ENCODE measurements at places on chromosomes 2 and 18.

DNA sequence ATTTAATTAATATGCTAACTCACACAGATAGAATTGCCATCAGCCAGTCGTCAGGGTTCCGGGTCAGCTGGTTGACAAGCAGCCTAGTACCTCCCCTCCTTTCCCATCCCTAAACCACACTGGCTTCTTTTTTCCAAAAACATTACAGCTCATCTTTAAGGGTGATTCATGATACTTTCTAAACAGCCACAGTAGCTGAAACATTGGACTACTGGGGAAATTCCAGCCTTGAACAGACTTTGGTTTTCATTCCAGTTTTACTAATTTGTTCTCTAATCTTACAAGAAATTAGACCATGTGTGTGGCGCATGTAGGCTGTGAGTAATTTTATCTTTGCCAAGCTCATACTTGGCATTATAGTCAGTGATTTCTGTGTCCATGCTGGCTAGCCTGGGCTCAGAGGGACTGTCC is 110.8 kb downstream of the FMNL2 start:
- DNase-seq, result no peak

GRCh38 chr2:73850009-73850408 is 21.2 kb downstream of the STAMBP start:
- no peak for DNase-seq

GRCh38 chr2:64649013-64649484 is 4.7 kb downstream of the SERTAD2 start:
- DNase-seq, result no peak

- no peak for DNase-seq
Measured at GRCh38 chr2:200829258-200829655, 17.5 kb downstream of the BZW1 start.

- DNase-seq, result no peak
Measured at GRCh38 chr2:201366146-201366545, 9.0 kb upstream of the FLACC1 start.
